Brain (organoid and tissue), 16 donors: ENCODE measurements at places on chromosomes 11 and 22.
A peak's percentile ranks its signal among the peaks of the same experiment; 100 is the strongest.

DNA sequence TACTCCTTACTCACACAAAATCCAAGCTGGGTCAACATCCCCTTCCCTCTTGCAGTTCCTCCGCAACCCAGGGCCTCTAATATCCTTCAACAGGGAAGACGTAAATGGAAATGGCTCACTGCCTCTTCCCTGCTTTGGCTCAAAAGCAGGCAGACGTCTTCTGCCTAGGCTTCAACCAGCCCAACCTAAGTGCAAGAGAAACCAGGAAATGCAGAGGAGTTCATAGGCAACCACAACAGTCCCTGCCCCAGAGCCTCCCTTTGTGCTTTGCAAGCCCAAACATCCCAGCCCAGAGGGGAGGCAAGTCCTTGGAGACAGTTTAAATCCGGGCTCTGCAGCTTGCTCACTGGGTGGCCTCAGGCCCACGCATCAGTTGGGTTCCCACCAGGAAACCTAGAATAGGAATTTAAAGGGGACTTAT lies 33.3 kb downstream of the CD6 start:
- no peak for DNase-seq

GRCh38 chr11:63939397-63939891 lies 642 bp downstream of the NAA40 start:
- peak; percentile 58 for DNase-seq

- DNase-seq = peak; percentile 61
Measured at GRCh38 chr11:73625696-73626318, 20.6 kb upstream of the PLEKHB1 start.

DNA sequence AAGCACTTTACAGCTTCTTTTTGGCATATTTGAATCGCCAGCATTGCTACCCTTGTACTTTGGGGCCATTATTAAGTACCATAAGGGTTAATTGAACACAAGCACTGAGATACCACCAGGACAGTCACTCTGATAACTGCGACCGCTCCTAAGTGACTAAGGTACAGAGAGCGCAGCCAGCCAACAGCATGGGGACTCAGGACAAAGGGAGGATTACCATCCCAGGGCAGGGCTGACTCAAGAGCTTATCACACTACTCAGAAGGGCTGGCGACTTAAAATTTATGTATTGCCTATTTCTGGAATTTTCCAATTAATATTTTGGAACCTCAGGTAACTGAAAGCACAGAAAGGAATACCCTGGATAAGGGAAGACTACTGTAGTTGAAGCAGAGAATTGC lies 479 bp downstream of the ZNF280A start:
- no peak for DNase-seq

DNA sequence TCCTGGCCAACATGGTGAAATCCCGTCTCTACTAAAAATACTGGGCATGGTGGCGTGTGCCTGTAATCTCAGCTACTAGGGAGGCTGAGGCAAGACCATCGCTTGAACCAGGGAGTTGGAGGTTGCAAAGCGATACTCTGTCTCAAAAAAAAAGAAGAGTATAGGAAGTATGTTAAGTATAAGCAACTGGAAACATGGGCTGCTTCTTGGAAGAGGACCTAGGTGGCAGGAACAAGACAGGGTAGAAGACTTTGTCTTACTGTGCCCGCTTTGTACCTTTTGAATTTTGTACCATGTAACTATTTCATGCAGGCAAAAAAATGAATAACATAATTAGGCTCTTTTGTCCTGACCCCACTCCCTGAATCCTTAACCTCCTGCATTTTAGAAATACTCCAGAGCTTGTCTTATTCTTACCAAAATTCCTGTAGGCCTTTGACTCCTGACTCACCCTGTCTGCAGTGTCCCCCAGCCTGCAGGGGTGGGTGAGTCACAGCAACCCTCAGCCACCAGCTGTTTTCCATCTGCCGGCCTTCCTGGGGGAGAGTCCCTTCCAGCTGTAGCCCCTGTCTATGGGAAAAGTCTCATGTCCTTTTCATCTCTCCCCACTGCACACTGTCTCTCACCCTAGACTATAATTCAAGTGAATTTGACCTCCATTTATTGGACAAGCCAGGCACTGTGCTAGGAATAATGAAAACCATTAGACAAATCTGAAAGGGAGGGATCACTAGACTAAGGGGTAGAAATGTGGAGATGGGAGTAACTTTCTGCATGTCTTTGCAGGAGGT lies 41.8 kb downstream of the TXN2 start:
- no peak for DNase-seq

- no peak for DNase-seq
Measured at GRCh38 chr22:38469306-38469781, 1.4 kb downstream of the KDELR3 start.

GRCh38 chr22:27719535-27720227 lies 81.9 kb downstream of the MN1 start:
- no peak for DNase-seq

DNA sequence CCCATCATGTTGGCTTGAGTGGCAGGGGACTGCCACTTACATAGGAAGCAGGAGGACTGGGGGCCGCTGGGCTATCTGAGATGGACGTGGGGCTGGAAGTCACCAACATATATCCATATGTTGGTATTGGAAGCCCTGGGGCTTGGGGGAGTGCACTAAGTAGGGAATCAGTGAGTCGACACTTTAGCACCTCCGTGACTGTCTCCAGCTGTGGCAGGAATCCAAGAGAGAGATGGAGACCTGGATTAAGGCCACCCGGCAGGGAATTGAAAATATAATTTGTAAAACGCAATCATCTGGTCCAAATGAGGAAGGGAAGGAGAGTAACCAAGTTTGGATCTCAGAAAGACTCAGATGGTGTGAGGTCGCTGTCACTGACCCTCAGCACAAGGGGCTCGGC lies 68.4 kb downstream of the ELFN2 start:
- no peak for DNase-seq

GRCh38 chr11:79054636-79055035 lies 386.2 kb downstream of the TENM4 start:
- no peak for DNase-seq

DNA sequence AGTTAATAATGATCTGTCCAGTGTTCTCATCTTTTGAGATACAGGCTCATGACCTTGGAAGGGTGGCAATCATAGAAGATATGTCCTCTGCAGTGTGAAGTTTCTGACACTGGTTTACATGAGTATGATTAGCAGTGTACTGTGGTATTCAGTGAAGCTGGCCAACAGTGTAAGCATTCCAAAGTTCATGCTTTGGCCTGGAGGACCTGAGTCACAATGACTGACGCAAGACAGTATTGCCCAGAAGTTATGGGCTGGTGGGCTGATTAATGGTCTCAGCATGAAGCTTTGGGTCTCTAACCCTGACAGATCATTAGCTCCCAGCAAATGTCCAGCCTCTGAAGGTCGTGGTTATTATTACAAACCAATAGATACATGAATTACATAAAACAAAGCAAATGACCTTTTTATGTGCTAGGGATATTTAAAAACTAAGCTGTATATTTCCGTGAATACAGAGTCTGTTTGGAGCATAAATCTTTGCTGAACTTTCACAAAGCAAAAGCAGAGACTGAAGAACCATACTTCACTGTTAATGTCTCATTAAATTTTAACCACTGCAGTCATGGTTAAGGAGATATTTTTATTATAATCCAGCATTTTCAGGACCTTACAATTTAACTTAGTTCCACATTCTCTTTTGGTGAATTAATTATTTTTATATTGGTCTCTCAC lies 28.3 kb upstream of the USP47 start:
- DNase-seq = no peak

DNA sequence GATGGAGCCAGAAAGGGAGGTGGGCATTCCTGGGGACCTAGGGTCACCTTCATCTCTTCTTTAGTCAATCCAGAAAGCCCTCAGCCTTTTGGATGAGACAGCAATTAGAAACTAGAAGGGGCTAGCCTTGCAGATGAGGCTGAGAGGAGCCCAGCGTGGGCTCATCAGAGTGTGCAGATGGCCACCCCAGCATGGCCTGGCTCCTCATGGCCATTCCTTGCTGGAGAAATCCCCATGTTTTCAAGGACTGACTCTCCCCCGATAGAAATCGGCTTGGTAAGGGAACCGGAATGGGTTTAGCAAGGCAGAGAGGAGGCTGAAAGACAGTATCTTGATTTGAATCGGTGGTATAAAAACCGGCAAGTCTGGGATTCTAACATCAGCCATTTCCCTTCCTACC lies 274.6 kb downstream of the BUD13 start:
- no peak for DNase-seq

DNA sequence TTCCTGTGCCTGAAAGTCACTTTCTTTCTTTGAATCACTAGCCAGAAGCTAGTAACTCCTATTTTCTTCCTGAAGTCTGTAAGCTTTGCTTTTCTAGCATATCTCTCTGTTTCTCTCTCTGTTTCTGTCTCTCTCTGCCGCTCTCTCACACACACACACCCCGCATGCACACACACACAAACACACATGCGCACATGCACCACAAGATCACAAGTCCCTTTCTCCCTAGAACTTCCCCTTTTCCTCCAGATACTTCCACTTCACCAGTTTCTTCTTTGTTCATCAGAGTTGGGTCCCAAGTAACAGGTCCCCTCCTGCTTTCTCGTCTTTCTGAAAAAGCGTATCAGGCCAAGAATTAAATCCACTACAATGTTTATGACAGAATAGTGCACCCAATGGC lies 148.5 kb upstream of the HSD17B12 start:
- DNase-seq = no peak

DNA sequence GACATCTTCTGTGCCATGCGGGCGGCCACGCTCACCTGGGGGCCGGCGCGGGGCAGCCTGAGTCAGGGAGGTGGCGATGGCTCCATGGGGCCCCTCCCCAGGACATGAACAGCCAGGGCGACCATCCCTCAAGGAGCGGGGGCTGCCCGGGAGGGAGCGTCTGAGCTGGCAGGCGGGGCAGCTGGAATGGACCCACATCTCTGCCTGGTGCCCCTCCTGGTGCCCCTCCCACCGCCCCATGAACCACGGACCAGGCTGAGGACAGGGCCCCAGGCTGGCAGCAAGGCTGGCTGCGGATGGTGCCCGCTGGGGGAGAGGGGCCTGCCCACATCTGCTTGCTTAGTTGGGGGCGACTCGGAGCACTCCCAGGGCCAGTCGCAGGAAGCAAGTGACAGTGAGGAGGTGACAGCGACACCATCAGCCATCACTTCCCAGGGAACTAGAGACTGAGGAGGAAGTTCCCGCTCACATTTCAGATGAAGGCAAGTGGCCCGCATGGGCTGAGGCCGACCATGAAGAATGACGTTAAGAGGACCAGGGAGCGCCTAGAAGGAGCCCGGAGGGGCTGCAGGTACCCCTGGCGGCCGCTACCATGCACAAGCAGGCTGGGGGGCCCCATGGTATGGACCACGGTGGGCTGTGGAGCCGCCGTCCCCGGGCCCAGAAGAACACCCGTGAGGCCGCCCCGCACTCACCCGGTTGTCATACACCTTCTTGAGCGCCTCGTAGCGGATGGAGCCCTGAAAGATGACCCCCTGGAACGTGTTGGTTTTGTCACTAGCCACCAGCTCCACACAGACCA lies 37.3 kb downstream of the KIAA0930 start:
- no peak for DNase-seq

DNA sequence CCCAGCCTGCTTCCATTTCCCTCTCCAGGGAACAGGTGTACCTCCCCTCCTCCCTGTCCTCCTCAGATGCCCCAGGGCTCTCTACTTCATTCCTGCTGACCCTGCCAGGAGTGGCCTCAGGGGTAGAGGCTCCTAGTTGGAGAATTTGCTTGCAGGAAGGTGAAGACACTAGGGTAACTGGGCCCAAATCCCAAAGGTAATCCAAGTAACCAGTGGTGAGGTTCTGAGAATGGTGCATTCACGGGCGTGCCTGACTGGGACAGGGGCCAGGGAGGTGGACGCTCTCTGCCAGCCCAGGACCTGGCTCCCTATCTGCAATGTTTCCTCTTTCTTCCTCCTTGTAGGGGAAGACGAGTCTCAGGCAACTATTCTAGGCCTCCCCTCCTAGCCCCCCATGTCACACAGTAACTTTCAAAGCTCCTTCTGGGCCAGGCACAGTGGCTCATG lies 2.9 kb downstream of the SLC35C1 start:
- DNase-seq = no peak

- DNase-seq = no peak
Measured at GRCh38 chr22:37354670-37355069, 72.4 kb downstream of the CYTH4 start.

GRCh38 chr11:76238551-76238950 lies 32.2 kb upstream of the WNT11 start:
- no peak for DNase-seq

DNA sequence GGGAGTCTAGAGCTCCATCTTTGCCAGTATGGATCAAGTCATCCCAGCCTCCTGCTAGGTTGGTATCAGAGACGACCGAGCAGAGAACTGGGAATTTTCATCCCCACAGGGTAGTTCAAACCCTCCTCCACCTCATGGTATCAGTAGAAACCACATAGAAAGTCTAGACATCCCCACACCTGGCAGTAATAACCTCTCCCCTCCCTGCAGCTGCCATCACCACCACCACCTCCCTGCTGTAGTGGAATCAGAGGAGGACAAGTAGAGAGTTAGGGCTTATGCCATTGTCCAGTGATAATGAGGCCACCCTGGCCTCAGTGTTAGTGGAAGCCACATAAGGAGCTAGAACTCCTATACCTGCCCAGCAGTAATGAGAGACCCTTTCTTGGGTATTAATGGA lies 34.3 kb downstream of the BTG4 start:
- no peak for DNase-seq

- peak; percentile 52 for DNase-seq
Measured at GRCh38 chr11:69707176-69707575, 3.4 kb upstream of the FGF19 start.

DNA sequence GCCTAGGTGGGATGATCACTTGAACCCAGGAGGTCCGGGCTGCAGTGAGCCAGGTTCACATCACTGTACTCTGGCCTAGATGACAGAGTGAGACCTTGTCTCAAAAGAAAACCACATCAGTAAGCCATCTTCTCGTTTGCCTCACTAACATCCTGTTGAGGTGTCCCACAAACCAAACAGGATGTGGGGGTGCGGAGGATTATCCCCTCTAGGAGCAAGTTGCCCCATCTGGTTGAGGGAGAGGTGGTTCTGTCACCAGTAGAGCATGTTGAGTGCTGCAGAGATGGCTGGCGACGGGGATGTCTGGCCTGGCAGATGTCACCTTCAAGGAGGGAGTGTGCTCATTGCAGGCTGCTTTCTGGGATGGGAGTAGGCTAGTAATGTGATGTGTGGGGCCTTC lies 72.4 kb downstream of the ZNRF3 start:
- DNase-seq = no peak

- DNase-seq = no peak
Measured at GRCh38 chr22:42627981-42628380, 12.4 kb downstream of the ATP5MGL start.

DNA sequence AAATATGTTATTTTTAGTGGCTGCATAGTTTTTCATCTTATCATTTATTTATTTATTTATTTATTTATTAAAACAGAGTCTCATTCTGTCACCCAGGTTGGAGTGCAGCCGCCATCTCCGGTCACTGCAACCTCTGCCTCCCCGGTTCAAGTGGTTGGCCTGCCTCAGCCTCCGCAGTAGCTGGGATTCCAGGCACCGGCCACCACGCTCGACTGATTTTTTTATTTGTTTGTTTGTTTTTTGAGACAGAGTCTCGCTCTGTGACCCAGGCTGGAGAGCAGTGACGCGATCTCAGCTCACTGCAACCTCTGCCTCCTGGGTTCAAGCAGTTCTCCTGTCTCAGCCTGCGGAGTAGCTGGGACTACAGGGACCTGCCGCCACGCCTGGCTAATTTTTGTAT lies 262.9 kb upstream of the DDI1 start:
- no peak for DNase-seq

- no peak for DNase-seq
Measured at GRCh38 chr22:47307326-47307725, 544.9 kb downstream of the TBC1D22A start.
